ENCODE measurements at places on chromosomes 1 and 21. TPM values are rescaled to one million over a fixed set of nuclear protein-coding genes. Genes with fewer than 3 reads are reported as not detected.

The METTL25B gene
- 18.2 TPM for total RNA-seq

The CHI3L2 gene
- 8.5 TPM for total RNA-seq

The SH2D1B gene
- not detected for total RNA-seq

The E2F2 gene
- total RNA-seq = under 0.01 TPM

The TUT4 gene
- total RNA-seq = 15.2 TPM

The ETV3L gene
- total RNA-seq = not detected

The OR2L13 gene
- not detected for total RNA-seq

The LORICRIN gene
- not detected for total RNA-seq

The PRAMEF18 gene
- not detected for total RNA-seq

The GSTM1 gene
- total RNA-seq = not detected

The KCNJ9 gene
- total RNA-seq = not detected

The CYP4B1 gene
- total RNA-seq = not detected

The CELA3B gene
- not detected for total RNA-seq

The EPHX1 gene
- 72.3 TPM for total RNA-seq

The XKR8 gene
- total RNA-seq = 4.2 TPM

The LIN28A gene
- total RNA-seq = not detected

Data from pericardium fibroblast (primary cell).